ENCODE measurements at places on chromosomes 5 and 9.
A peak's percentile ranks its signal among the peaks of the same experiment; 100 is the strongest.

DNA sequence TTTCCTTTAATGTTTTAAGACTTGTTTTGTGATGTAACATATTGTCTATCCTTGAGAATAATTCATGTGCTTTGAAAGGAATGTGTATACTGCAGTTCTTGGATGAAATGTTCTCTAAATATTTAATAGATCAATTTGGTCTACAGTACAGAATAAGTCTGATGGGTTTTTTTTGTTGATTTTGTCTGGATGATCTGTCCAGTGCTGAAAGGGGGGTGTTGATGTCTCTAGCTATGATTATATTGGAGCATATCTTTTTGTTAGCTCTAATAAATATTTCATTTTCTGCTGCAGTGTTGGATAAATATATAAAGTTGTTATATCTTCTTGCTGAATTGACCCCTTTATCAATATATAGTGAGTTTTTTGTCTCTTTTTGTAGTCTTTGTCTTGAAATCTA, 269.9 kb upstream of the TUSC1 start:
- H3K27me3 ChIP-seq = no peaks in the 10 kb centered on the region
- no peaks in the 10 kb centered on the region for H3K4me1 ChIP-seq
- no peak overlapping the region for H3K4me3 ChIP-seq
- no peak for DNase-seq

GRCh38 chr9:36415822-36416525, 15.9 kb upstream of the RNF38 start:
- no peak for DNase-seq
- H3K4me1 ChIP-seq = peaks cover 11% of the 10 kb centered on the region
- no peaks in the 10 kb centered on the region for H3K27me3 ChIP-seq
- no peak overlapping the region for H3K4me3 ChIP-seq
- H3K27ac ChIP-seq = no peak overlapping the region

- no peak for DNase-seq
- H3K27me3 ChIP-seq = peaks cover 42% of the 10 kb centered on the region
- H3K27ac ChIP-seq = no peak overlapping the region
These were observed 157.0 kb upstream of the RAI14 start for GRCh38 chr5:34499001-34499734.

- no peak overlapping the region for H3K27ac ChIP-seq
- H3K36me3 ChIP-seq = peaks cover 7% of the 10 kb centered on the region
- no peak for DNase-seq
- H3K4me1 ChIP-seq = no peaks in the 10 kb centered on the region
- H3K4me3 ChIP-seq = no peak overlapping the region
These were observed 182.2 kb downstream of the TRIO start for GRCh38 chr5:14325369-14325768.

- DNase-seq = no peak
- H3K36me3 ChIP-seq = no peaks in the 10 kb centered on the region
- no peak overlapping the region for H3K27ac ChIP-seq
- H3K4me1 ChIP-seq = no peaks in the 10 kb centered on the region
- H3K4me3 ChIP-seq = no peak overlapping the region
- H3K27me3 ChIP-seq = no peaks in the 10 kb centered on the region
These were observed 155.5 kb upstream of the GRIN3A start for GRCh38 chr9:101893661-101894646.

DNA sequence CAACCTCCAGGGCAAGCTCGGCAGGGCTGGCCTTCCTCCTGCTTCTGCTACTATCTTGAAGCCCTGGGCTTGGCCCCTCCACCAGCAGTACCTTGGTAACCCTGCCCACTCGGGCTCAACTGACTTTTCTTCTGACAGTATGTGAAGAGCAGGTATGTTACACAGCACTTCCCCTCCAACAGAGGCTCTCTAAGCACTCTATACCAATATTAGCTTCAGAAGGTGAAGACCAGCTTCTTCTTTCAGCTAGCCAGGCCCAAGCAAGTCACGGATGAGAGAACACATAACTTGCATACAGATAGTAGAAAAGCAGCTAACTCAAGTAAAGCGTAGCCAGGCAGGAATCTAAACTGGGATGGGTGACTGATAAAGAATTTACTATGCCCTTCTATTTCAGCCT, 64.3 kb downstream of the FEM1C start:
- DNase-seq = no peak
- H3K27ac ChIP-seq = no peak overlapping the region
- no peaks in the 10 kb centered on the region for H3K4me1 ChIP-seq
- H3K36me3 ChIP-seq = peaks cover 2% of the 10 kb centered on the region
- H3K4me3 ChIP-seq = no peak overlapping the region

DNA sequence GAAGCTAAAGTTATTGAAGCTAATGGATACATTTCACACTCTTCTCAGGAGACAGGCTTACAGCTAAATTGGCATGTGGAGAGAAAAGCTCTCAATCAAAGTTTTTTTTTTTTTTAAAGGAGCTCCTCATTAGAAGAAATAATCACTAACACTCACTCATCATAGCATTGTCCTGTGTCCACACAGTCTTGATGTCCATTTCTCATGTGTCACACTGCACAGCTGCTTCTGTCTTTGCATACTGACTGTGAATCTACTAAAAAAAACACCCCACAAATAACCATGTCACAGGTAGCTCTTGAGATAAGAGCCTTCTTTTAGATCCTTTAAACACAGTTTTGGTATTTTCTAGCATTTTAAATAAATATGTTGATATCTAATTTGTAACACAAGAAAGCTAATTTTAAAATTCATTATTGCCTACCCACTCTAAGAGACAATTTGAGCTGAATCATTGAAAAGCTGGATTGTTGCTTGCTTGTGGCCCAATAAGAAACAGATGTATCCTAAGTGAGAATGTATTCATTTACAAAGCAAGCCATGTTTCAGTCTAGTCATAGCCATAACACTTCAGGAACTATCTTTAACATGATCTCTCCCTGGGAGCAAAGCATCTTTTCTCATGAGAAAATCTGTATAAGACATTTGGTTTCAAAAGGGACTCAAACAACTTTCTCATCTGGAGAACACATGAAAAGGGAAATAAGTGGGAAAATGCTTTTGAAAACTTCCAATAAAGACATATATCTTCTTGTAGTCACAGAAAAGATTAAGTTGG, 48.1 kb upstream of the PCSK1 start:
- no peaks in the 10 kb centered on the region for H3K4me1 ChIP-seq
- H3K27me3 ChIP-seq = no peaks in the 10 kb centered on the region
- no peak overlapping the region for H3K4me3 ChIP-seq
- DNase-seq = no peak

DNA sequence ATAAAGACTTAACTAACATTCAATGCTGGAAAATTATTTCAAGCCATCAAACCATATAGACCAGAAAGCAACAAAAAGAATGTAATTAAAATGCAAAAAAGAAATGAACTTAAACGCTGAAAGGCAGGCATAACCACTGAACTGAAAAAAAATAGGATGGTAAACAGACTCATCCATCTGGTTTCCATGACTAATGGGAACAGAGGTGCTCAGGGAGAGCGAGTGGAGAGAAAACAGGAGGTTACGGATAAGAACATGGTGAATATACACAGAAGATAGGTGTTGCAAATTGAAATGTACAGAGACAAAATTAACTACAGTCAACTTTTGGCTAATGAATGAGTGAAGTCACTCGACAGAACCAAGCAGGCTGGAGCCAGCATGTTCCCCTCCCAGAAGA, 43.5 kb upstream of the RNF38 start:
- no peak overlapping the region for H3K4me3 ChIP-seq
- peak overlapping the region; percentile 72 for H3K27ac ChIP-seq

- H3K27me3 ChIP-seq = no peaks in the 10 kb centered on the region
- peaks cover 28% of the 10 kb centered on the region for H3K4me1 ChIP-seq
- H3K27ac ChIP-seq = peak within 1 kb of the TSS; percentile 99
- DNase-seq = no peak
These were observed at the start of gene GOLGA2 for GRCh38 chr9:128275198-128276007. Gene GOLGA2 (minus strand): TSS chr9:128276007. CDS start chr9:128275976, 31 bp downstream.

GRCh38 chr9:18942801-18943200, 90.2 kb downstream of the SAXO1 start:
- peaks cover 15% of the 10 kb centered on the region for H3K27me3 ChIP-seq
- no peaks in the 10 kb centered on the region for H3K36me3 ChIP-seq
- no peak overlapping the region for H3K27ac ChIP-seq

- peaks cover 8% of the 10 kb centered on the region for H3K36me3 ChIP-seq
- H3K27me3 ChIP-seq = no peaks in the 10 kb centered on the region
- no peak for DNase-seq
These were observed 1.2 kb downstream of the CDK20 start for GRCh38 chr9:87973122-87973521.

- H3K4me1 ChIP-seq = no peaks in the 10 kb centered on the region
- DNase-seq = no peak
- no peak overlapping the region for H3K4me3 ChIP-seq
- no peaks in the 10 kb centered on the region for H3K27me3 ChIP-seq
- no peak overlapping the region for H3K27ac ChIP-seq
These were observed 42.7 kb upstream of the ZNF608 start for GRCh38 chr5:124789104-124789605.

DNA sequence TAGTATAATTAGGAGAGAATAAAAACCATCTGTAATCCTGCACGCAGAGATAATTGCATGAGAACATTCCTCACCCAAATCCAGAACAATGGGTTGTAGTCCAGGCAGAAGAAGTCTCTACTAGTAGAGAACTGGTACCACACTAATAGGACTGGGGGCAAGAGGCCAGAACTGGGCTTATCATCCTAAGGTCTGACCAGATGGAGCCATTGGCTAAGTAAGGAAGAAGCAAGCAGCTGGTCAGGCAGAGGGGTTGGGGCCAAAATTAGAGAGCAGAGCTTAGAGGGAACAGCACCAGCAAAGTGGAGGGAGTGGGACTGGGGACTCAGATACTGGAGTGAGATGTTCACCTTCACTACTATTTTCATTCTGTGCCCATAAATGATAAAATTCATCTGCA, 35.4 kb upstream of the MAP1B start:
- H3K27ac ChIP-seq = no peak overlapping the region
- DNase-seq = no peak
- no peak overlapping the region for H3K4me3 ChIP-seq
- no peaks in the 10 kb centered on the region for H3K4me1 ChIP-seq
- H3K27me3 ChIP-seq = peaks cover 38% of the 10 kb centered on the region

DNA sequence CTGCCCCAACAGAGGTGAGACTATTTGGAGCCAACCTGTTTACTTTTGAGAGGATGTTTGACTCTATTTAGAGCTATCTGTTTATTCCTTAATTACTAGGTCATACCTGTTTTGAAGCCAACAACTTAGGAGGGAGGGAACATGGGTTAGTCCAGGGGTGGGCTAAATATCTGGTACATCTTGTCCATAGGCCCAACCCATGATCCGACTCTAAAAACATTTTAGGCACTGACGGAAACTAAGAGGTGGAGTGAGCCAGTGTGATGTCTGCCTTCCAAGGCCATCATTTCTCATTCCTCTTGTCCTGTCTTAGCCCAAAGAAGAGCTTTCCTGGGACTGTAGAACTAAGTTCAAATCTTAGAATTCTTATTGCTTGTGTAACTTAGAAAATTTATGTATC, 8.4 kb downstream of the SPINK5 start:
- no peaks in the 10 kb centered on the region for H3K4me1 ChIP-seq
- no peak for DNase-seq
- H3K27ac ChIP-seq = no peak overlapping the region
- no peak overlapping the region for H3K4me3 ChIP-seq
- no peaks in the 10 kb centered on the region for H3K27me3 ChIP-seq
- no peaks in the 10 kb centered on the region for H3K36me3 ChIP-seq

GRCh38 chr5:35880156-35880555, 23.5 kb downstream of the IL7R start:
- no peak for DNase-seq
- peaks cover 18% of the 10 kb centered on the region for H3K4me1 ChIP-seq
- H3K36me3 ChIP-seq = peaks cover 4% of the 10 kb centered on the region
- H3K27ac ChIP-seq = peak overlapping the region; percentile 95
- peak overlapping the region; percentile 66 for H3K4me3 ChIP-seq

- DNase-seq = no peak
- H3K4me1 ChIP-seq = peaks cover 21% of the 10 kb centered on the region
- H3K27me3 ChIP-seq = no peaks in the 10 kb centered on the region
- H3K4me3 ChIP-seq = no peak overlapping the region
- H3K36me3 ChIP-seq = peaks cover 22% of the 10 kb centered on the region
- no peak overlapping the region for H3K27ac ChIP-seq
These were observed 139.2 kb downstream of the CDK5RAP2 start for GRCh38 chr9:120440791-120441190.

- peaks cover 13% of the 10 kb centered on the region for H3K4me1 ChIP-seq
- peaks cover 2% of the 10 kb centered on the region for H3K36me3 ChIP-seq
- H3K27me3 ChIP-seq = peaks cover 63% of the 10 kb centered on the region
- no peak for DNase-seq
These were observed 2.8 kb downstream of the NPR3 start for GRCh38 chr5:32713770-32714381.

GRCh38 chr9:83670381-83670780, 37.4 kb downstream of the UBQLN1 start:
- no peak overlapping the region for H3K4me3 ChIP-seq
- no peaks in the 10 kb centered on the region for H3K27me3 ChIP-seq
- H3K27ac ChIP-seq = no peak overlapping the region
- peaks cover 7% of the 10 kb centered on the region for H3K4me1 ChIP-seq

DNA sequence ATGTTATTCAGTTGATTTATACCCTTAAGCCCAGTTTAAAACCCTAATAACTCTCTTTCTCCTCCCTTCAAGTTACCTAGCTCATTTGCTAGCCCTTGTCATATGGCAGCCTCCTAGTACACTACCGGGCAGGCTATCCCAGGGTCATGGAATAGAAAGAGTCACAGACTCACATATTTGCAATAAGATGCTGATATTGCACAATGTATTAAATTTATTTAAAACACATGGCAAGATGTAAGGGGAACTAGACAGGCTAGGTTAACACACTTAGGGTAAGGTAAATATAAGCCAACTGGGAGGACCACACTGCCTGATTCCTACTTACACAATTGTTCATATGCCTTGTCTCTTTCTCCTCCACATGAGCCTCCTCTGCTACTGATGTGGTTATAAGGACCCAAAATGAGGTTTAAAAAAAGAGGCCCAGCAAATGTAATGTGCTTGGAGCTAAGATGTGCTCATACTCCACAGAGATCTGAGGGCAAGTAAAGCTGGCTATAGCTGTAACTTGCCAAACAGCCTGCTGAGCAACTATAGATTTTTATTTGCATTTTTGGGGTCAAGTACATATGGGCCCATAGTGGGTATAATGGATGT, 130.0 kb downstream of the ENC1 start:
- H3K36me3 ChIP-seq = peaks cover 2% of the 10 kb centered on the region
- H3K4me1 ChIP-seq = no peaks in the 10 kb centered on the region
- H3K27ac ChIP-seq = no peak overlapping the region
- no peak for DNase-seq
- H3K27me3 ChIP-seq = peaks cover 14% of the 10 kb centered on the region

- H3K36me3 ChIP-seq = peaks cover 8% of the 10 kb centered on the region
- peak overlapping the region; percentile 99 for H3K27ac ChIP-seq
- peak overlapping the region; percentile 98 for H3K4me3 ChIP-seq
- DNase-seq = peak; percentile 59
- H3K27me3 ChIP-seq = no peaks in the 10 kb centered on the region
These were observed 3.1 kb upstream of the IL7R start for GRCh38 chr5:35853631-35854030.

GRCh38 chr5:81495286-81495685, 101.4 kb upstream of the ACOT12 start:
- H3K36me3 ChIP-seq = peaks cover 6% of the 10 kb centered on the region
- H3K4me1 ChIP-seq = no peaks in the 10 kb centered on the region
- DNase-seq = no peak
- no peak overlapping the region for H3K27ac ChIP-seq
- H3K27me3 ChIP-seq = no peaks in the 10 kb centered on the region
- H3K4me3 ChIP-seq = no peak overlapping the region

GRCh38 chr9:91298311-91298710, 63.4 kb downstream of the AUH start:
- peaks cover 16% of the 10 kb centered on the region for H3K36me3 ChIP-seq
- peak overlapping the region; percentile 14 for H3K27ac ChIP-seq
- no peaks in the 10 kb centered on the region for H3K27me3 ChIP-seq
- no peak overlapping the region for H3K4me3 ChIP-seq

GRCh38 chr5:132422720-132423437, 53.4 kb downstream of the SLC22A5 start:
- peak overlapping the region; percentile 84 for H3K4me3 ChIP-seq
- H3K27ac ChIP-seq = peak overlapping the region; percentile 99
- no peak for DNase-seq
- peaks cover 87% of the 10 kb centered on the region for H3K4me1 ChIP-seq
- no peaks in the 10 kb centered on the region for H3K27me3 ChIP-seq
- peaks cover 10% of the 10 kb centered on the region for H3K36me3 ChIP-seq

Data from T-helper 17 cell (primary cell).